ENCODE measurements at places on chromosomes 11 and 22.

GRCh38 chr11:93630037-93630436 is 31.4 kb upstream of the CEP295 start:
- DNase-seq = no peak

DNA sequence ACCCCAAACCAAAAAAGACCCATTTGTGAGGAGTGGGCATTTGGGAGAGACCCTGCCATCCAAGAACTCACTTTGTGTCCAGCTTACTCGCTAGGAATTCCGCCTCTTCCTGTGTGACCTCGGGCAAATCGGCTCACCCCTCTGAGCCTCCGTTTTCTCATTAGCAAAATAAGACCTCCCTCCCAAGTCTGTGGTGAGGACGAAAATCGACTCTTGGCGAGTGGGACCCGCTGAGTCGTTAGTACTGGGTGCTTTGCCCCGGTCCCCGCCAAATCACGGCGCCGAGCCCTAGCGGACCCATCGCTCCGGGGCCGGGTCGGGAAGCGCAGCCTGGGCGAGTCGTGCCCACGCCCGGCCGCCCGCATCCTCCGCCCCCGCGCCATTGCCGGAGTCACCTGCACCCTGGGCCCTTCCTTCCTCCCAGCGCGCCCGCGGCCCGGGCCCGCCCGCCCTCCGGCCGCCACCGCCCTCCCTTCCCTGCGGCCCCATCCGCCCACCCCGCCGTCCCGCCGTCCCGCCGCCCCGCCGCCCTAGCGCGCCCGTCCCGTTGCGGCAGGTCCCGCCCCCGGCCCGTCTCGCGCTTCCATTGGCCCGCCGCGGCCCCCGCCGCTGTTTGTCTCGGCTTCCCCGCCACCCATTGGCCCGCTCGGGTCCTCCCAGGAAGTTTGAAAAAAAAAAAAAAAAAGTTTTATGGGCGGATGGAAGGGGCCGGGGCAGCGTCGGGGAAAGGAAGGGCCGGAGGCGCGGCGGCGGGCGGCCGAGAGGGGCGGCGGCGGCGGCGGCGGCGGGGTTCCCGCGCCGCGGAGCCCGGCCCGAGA is 48.9 kb downstream of the TRIOBP start:
- DNase-seq = peak; percentile 79

DNA sequence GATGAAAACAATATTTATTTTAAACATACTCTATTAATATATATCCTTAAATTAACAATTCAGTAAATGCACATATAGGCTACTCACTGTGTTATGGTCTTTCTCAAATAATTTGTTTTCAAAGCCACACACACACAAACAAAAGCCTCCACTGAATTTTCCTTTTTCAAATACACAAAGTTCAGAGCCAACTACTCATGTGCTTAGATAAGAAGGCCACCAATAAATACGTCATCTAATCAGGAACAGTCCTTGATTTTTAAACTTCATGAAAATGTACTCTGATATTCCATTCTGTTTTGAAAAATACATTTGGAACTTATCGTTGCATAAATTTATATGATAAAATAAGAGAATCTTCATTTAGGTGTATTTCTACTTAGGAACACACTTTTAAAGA is 26.0 kb downstream of the KBTBD3 start:
- no peak for DNase-seq

DNA sequence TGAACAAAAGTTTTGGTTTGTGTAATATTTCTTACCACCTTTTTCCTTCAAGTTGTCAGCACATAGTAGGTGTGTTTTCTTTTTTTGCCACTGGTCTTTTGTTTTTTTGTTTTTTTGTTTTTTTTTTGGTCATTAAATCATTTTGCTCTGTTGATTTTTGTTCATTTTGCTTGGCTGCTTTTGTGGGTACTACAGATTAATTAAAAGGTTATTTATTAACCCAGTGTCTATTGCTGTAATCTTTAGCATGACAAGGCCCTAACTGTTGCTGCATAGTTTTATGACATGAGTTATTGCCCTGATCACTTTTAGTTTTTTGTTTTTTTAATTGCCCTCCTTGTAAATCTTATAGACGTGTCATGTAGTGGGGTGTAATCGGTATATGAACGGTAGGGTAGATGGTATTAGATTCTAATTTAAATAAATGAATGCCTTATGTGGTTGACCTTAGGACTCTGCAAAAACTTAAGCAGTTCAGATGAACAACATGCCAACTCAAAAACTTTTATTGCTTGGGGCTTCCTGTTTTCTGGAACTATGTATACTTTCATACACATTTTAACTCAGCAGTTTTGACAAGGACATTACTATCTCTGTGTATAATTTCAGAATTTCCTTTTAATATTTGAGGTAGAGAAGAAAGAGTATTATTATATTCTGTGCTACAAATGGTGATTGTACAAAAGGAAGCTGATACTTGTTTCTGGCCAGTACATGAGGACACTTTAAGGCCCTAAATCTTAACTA is 7.9 kb downstream of the EWSR1 start:
- DNase-seq = no peak

DNA sequence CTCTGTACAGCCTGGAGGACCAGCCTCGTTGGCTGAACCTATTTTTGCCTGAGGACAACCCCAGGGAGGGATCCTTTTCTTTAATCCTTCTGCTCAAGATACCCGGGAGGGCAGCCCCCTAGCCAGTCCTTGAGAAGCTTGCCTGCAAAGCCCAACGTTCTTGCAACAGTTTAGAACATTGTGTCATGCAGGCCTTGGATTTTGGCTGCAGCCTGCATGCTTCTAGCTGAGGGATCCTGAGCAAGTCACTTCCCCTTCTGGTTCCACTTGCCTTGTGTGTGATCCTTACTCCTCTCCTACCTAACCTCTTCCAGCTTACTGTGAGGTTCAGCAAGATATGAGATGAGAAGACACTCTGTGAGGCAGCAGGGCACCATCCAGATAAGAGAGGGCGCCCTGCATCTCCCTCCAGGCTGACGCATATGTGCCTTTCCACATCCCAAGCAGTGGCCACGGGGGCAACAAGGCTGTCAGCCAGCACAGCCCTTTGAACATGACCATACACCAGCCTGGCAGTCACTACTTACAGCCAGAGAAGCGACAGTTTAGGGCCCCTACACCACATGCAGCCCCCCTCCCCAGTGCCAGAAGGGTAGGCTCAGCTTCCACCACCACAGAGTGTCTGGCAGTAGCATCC is 76.1 kb downstream of the C11orf58 start:
- no peak for DNase-seq

DNA sequence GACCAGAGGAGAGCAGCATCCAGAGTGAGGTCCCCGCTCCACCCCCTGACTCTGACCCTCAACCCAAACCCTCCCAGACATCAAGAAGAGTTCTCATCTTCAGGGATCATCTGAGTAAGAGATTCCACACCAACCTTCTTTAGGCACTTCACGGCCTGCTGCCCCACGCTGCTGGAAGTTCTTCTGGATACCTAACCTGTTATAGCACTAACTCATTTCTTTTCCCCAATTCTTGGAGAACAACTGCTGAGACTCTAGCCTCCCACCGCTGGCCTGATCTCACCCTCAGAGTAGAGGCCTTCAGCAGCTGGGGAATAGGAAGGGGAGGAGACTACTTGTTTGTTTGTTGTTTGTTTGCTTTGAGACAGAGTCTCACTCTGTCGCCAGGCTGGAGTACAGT is 7.3 kb downstream of the TMPRSS13 start:
- DNase-seq = no peak

DNA sequence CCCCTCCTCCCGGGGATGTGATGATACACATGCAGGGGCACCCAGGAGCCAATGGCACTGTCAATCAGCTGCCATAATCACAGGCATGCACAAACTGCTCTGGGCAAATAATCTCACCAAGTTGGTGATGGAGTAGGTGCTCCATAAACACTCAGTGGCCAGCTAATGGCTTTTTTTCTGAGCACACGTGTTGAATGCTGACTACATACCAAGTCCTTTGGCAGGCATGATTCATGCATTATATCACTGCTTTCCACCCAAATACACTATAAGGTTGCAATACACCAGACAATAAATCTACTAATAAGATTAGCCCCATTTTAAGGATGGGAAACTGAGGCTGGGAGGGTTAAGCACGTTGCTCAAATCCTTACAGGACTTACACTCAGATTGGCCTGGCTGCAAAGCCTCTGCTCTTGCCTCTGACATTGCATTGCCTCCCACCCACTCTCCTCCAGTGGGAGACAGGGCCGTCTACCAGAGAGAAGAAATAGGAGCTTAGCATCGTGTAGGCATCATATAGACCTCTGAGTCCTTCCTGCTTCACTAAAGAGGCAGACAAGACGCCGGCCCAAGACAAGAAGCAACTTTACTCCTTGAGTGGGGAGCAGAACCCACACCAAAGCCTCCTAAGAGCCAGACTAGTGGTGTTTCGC is 32.7 kb upstream of the ACCSL start:
- no peak for DNase-seq
